Activated T-helper 17 cell treated with anti-CD3 and anti-CD28 coated beads, Interleukin-2, amount 50 U/mL, for 72 hours (primary cell): ENCODE measurements at places on chromosomes 5 and 9.

GRCh38 chr9:21030389-21031035 lies 928 bp downstream of the HACD4 start:
- ATAC-seq: peak; percentile 83

DNA sequence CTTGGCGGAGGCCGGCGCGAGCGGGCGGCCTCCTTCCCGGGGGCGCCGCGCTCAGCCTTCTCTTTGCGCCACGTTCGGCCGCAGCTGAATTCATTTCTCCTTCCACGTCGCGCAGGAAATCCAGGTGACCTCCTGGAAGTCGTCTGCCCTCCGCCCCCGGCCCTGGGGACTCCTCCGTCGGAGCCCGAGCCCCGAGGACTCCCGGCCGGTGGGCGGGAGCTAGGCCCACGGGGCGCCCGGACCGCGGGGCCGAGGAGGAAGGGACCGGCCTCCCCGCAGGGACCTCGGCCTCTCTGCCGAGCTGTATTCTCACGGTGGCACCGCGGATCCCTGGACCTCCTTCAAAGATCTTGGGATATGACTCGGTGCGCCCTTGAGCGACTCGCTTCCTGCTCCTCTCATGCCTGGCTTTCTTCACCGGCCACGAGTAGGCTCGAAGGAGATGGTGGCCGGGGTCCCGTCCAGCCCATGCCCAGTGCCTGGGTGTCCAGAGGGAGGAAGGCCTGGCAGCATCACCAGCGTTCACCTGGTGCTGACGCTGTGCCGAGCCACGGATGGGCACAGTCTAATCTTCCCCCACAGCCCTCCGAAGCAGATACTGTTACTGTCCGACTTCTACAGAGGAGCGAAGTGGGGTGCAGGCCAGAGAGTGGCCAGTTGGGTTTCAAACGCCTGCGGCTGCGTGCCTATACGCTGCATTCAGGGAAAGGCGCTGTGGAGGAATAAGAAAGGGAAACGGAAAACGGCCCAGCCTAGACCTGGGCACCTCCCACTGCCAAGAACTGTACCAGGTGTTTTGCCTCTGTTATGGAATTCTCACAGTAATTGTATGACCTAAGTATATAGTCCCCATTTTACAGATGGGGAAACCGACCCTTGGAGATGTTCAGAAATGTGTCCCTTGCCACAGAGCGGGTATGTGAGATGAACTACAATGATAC lies 47.3 kb downstream of the PAX5 start:
- ATAC-seq: no peak

- peak; percentile 95 for ATAC-seq
These were observed 161.2 kb downstream of the GNA14 start for GRCh38 chr9:77486968-77487367.

- no peak for ATAC-seq
These were observed 254.3 kb downstream of the ZSWIM6 start for GRCh38 chr5:61586096-61587084.

DNA sequence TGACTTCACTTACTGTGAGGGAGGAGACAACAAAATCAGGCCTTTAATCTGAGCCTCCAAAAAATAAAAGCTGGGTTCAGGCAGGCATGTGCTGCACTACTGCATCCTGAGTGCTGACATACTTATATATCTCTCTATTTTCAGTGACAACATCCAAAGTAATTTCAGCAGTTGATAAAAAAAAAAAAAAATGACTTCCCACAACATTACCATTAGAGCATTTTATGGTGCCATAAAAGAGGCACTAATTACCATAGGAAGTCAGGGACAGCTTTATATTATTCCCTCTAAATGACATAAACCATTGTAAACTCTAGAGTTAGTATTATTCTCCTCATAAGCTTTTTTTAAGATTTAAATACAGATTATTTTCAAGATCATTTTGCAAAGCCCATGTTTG lies 346.1 kb downstream of the SLCO4C1 start:
- ATAC-seq: no peak

DNA sequence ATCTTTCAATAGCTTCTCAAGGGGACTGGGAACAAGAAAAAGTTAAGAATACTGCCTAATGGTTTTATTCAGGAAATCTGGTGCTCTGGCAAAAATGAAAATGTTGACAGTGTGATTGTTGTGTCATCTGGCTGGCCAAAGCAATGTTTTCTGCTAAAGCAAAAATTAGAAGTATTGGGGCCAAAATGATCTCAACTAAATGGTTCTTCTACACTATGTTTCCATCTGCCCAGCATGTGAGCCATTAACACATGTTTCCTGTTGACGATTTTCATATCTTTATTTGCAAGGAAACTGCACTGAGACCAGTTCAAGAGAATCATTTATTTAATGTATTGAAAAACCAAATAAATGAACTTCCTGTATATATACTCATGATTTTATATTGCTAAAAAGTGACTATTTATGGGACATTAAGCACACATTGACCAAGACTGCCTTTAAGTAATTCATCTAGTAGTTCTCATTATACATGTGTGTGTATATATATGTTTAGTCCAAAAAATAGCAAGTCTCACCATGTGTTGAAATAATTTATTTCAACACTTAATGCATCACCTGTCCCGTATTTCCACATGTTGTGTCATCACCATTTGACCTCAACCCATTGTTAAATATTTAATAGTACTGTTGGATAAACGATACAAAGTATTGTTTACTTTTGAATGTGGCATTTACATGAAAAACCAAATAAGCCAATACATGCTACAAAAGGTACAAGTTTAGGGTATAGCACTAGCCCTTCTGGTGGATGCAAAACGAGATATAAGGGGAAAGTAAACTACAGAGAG lies 7.5 kb upstream of the FST start:
- ATAC-seq: no peak

- ATAC-seq: no peak
These were observed 296.7 kb downstream of the HINT1 start for GRCh38 chr5:130868186-130868840.

GRCh38 chr9:16964228-16964627 lies 93.8 kb upstream of the BNC2 start:
- no peak for ATAC-seq

GRCh38 chr9:15121630-15122029 lies 185.4 kb downstream of the TTC39B start:
- peak; percentile 6 for ATAC-seq

GRCh38 chr5:128538250-128539037 lies 399 bp upstream of the FBN2 start:
- ATAC-seq: no peak

DNA sequence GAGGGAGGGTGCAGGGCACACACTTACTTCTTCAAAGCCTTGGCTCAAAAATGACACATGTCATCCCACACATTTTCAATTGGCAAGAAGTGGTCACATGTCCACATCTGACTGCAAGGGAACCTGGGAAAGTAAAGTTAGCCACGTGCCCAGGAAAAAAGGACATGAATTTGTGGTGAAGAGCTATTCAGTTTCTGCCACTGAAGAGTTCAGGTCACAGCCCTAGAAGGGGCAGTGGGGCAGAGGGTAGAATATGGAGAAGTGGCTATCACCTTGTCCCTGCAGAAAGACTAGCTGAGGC lies 1.9 kb upstream of the RGS14 start:
- no peak for ATAC-seq

- ATAC-seq: peak; percentile 64
These were observed 55.3 kb downstream of the SPEF2 start for GRCh38 chr5:35672995-35673394.
